Dorsolateral prefrontal cortex (tissue), 122 donors: ENCODE measurements at places on chromosomes 12 and 14. TPM values are rescaled to one million over a fixed set of nuclear protein-coding genes. Genes with fewer than 3 reads are reported as not detected.

Gene PROX2
- total RNA-seq, result not detected

Gene EPS8
- 33.8 TPM for total RNA-seq

Gene CD69
- total RNA-seq, result 0.76 TPM

Gene CCDC196
- not detected for total RNA-seq

Gene LTB4R2
- 2.8 TPM for total RNA-seq

Gene EIF2S3B
- 0.80 TPM for total RNA-seq

Gene IFT43
- 31.7 TPM for total RNA-seq

Gene COX14
- total RNA-seq, result 58.5 TPM

Gene NFATC4
- 30.4 TPM for total RNA-seq

Gene POTEG
- total RNA-seq, result not detected

Gene ZDHHC22
- 98.3 TPM for total RNA-seq

Gene BAZ2A
- total RNA-seq, result 63.6 TPM

DNA sequence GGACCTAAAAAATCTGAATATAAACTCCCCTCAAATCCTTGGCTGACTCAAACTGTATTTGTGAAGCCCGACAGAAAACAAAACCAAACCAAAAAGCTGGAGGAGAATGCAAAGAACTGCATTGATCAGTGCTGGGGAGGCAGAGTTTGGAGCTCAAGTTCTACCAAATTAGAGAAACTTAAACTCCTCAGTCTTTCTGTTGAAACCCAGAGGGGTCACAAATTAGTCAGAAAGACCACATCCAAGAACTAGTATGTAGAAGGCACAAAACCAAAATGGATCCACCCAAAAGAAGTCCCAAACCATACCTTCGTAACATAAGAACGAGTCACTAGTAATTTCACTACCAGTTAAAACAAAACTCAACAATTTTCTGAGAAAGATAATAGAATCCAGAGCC, 15.3 kb upstream of the PRKAB1 start:
- no peak for DNase-seq

- DNase-seq, result no peak
Measured at GRCh38 chr14:73238941-73239340, 1.6 kb downstream of the PAPLN start.

- no peak for DNase-seq
Measured at GRCh38 chr12:115709540-115710011, 567.9 kb downstream of the MED13L start.

- no peak for DNase-seq
Measured at GRCh38 chr12:96769400-96769799, 137.7 kb upstream of the NEDD1 start.

GRCh38 chr14:22391908-22392565, 197.0 kb downstream of the DAD1 start:
- DNase-seq, result peak; percentile 46

- DNase-seq, result no peak
Measured at GRCh38 chr14:86084097-86084496, 554.2 kb downstream of the FLRT2 start.

DNA sequence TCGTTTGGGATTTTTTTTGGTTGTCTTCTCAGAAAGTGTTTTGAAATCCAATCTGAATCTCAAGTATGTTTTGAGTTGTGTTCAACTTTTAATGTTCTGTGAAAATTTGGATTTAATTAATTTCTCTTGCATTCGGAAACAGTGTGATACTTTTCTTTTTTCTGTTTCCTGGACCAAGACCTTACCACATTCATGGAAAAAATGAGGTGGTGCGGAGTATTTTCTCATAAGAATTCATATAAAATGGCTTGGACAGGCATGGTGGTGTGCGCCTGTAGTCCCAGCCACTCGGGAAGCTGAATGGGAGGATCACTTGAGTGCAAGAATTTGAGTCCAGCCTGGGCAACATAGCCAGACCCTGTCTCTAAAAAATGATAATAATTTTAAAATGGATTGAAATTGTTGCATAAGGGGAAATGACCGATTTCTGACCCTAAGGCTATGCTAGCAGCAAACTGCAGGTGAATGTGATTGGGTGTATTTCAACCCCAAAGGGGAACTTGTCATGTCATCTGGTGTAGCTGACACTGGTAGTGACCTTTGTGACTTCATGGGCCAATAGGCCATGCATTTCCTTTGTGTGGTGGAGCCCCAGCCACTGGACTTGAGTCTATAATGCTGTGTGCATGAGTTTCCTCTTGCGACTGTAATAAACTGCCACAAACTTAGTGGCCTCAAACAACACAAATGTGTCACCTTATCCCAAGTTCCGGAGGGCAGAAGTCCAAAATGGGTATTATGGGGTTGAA, 123.5 kb upstream of the RFLNA start:
- DNase-seq, result no peak

GRCh38 chr12:106866426-106867080, 89.2 kb upstream of the TMEM263 start:
- DNase-seq, result no peak

- peak; percentile 37 for DNase-seq
Measured at GRCh38 chr14:100031506-100032281, 33.5 kb upstream of the EVL start.

DNA sequence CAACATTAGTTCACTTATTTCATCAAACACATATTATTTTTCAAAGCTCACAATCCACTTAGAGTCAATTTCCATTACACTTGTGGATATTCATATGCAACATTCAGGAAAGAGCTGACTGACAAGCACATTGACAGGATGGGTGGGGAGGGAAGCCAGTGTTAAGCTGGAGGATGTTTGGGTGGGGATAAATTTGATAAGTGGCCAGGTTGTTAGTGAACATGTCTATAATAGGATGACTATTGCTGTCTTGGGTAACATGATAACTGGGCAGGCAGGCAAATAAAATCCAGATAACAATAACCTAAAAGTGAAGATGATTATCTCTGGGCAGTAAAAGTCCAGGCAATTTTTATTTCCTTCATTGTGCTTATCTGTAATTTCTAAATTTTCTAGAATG, 73.8 kb upstream of the OSBPL8 start:
- no peak for DNase-seq

- no peak for DNase-seq
Measured at GRCh38 chr14:53601409-53601808, 355.2 kb downstream of the BMP4 start.

- DNase-seq, result no peak
Measured at GRCh38 chr14:71907793-71908515, 24.3 kb upstream of the RGS6 start.

DNA sequence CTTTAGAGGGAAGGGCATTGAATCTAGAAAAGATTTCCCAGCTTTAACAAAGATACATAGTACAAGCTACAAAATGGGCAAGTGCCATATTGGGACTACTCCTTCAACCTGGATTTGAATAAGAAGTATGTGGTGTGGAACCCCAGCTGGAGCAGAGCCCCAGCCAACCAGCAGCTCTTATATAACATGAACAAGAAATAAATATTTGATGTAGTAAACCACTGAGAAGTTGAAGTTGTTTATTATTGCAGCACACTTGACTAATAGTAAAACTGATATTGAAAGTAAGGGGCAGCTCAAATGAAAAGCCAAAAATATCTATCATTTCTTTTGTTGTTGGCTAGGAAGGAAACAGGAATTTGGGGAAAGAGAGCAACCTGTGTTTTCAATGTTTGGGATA, 701.8 kb downstream of the TMTC2 start:
- no peak for DNase-seq

DNA sequence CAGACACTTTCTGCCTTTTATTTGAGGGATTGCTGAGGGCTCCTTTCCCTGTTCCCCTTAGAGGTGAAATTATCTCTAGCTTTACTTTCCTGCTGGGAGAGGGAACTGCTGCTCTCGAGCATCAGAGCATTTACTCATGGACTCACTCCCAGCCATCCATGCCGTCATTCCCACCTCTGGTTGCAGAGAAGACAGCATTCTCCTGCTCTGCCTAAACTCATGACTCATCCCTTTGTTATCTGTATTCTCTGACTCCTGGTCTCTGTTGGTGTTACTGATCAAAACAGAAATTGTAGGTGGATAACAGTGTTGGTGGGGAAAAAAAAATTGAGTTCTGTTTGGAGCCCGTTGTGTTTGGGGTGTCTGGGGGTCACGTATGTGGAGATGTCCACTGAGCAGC, 159.3 kb downstream of the TTC8 start:
- no peak for DNase-seq

- DNase-seq, result no peak
Measured at GRCh38 chr12:111635524-111635923, 36.4 kb upstream of the ATXN2 start.

DNA sequence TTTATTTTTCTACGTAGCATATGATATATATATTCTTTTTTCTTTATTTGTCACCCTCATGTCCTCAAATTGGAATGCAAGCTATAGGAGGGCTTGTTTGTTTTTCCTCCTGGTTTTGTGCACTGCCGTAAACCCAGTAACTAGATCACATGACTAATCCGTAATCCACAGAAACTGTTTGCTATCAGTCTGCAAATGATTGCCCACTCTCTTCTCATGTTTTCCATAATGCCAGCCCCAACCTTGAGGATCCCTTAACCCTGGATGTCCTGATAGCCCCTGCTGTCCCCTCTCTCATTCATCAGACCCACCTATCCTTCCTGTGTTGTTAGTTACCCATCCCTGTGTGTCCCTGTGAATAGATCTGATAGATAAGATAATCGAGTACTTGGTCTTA, 94.0 kb downstream of the TSPAN9 start:
- no peak for DNase-seq

- DNase-seq, result peak; percentile 84
Measured at GRCh38 chr14:23183479-23183878, at the start of gene SLC7A8. Gene SLC7A8 (minus strand): TSS chr14:23183660. CDS start chr14:23182914, 746 bp downstream.

GRCh38 chr12:3658327-3659163, 94.4 kb downstream of the CRACR2A start:
- DNase-seq, result no peak

DNA sequence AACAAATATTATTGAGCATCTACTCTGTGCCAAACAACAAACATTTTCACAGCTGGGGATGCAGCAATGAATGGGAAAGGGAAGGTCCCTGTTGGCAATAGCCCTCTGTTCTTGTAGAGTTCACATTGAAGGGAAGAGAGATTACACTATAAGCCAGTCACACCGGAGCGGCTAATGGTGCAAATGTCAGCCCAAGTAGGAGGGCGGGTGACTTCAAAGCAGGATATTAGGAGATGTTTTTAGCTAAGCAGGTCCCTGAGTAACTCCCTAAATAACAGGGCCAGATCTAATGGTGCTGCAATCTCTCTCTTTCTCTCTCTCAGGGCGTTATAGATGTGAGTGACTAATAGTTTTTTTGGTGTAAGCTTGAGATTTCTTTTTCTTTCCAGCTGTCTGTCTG, 30.7 kb downstream of the FLVCR2 start:
- DNase-seq, result no peak

GRCh38 chr12:114287821-114288525, 118.0 kb downstream of the TBX5 start:
- DNase-seq, result no peak

DNA sequence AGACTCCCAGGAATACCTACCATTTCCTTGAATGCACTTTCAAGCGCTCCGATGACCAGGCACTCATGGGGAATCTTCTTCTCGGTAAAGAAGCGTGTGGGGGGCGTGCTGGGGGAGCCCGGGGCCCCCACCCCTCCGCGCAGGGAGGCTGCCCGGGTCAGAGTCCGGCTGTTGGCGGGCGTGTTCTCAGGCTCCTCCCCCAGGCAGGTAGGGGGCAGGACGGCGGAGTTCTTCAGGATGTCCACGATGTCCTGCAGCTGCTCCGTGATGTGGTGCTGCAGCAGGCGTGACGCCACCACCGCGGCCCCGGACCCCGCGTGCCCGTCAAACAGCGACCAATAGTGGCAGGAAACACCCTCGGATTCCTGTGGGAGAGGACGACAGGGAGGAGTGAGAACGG, 133.2 kb downstream of the PPM1H start:
- no peak for DNase-seq

GRCh38 chr12:51395283-51396230, 4.4 kb upstream of the GALNT6 start:
- no peak for DNase-seq

DNA sequence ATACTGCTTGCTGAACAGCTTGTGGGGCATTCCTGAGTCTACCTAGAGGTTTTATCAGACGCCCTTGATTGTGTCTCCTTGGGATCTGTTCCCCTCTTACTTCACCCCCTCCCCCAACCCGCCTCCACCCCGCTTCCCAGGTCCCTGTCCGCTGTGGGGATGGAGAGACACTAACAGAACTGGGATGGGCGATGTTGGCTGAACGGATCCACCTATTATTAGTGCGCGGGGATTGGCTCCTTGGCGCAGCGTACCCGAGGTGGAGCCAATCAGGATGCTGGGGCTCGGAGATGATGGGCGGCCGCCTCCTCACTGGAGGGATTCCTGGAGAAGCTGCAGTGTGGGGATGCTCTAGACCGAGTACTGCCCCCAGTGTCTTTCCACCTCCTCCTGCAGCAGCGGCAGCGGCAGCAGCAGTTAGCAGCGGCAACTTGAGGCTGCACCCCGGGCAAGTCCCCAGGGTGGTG, at the start of gene SYT1:
Gene SYT1 (plus strand): TSS at position 372 of the 467 bp plus-strand sequence.
- peak; percentile 81 for DNase-seq

- no peak for DNase-seq
Measured at GRCh38 chr14:64673316-64673715, 30.9 kb upstream of the PLEKHG3 start.

- no peak for DNase-seq
Measured at GRCh38 chr12:122366685-122367475, 55.6 kb downstream of the CLIP1 start.

- DNase-seq, result no peak
Measured at GRCh38 chr12:54197010-54197409, 8.2 kb upstream of the SMUG1 start.

DNA sequence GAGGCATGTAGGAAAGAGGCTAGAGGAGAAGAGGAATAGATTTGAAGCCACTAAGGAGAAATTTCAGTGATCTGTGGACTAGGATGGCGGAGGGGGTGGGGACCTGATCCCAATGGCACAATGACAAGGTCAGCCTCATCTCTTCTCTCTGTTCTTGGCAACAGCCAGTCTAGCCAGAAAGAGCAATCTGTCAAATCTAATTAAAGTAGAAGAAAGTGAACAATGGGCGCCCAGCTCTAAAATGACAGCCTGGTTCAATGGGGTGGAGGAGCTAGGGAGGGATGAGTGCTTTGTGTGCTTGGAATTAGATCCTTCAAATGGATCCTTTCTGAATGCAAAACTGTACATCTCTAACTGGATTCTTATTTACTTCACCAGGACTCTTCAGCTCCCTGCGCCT, 37.2 kb upstream of the TUBA1C start:
- no peak for DNase-seq

GRCh38 chr12:18296909-18297280, 35.6 kb downstream of the PIK3C2G start:
- DNase-seq, result no peak

- DNase-seq, result no peak
Measured at GRCh38 chr14:21868442-21869046, 194.9 kb upstream of the OR4E1 start.

- DNase-seq, result no peak
Measured at GRCh38 chr12:109212460-109213115, 96.2 kb downstream of the ACACB start.

DNA sequence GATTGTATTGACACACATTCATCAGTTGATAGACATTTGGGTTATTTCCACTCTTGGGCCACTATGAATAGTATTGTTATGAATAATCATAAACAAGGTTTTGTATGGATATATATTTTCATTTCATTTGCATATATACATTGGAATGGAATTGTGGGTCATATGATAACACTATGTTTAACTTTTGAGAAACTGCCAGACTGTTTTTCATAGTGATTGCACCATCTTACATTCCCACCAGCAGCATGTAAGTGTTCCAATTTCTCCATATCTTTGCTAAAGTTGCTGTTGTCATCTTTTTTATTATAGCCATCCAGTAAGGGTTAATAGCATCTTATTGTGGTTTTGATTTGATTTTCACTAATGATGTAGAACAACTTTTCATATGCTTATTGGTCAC, 198.5 kb upstream of the PPFIA2 start:
- DNase-seq, result no peak

GRCh38 chr12:117968151-117968789, 520 bp downstream of the KSR2 start:
- no peak for DNase-seq

GRCh38 chr12:49933796-49934195, 16.7 kb upstream of the AQP2 start:
- DNase-seq, result peak; percentile 20
